ENCODE measurements at places on chromosomes 11 and 22.

DNA sequence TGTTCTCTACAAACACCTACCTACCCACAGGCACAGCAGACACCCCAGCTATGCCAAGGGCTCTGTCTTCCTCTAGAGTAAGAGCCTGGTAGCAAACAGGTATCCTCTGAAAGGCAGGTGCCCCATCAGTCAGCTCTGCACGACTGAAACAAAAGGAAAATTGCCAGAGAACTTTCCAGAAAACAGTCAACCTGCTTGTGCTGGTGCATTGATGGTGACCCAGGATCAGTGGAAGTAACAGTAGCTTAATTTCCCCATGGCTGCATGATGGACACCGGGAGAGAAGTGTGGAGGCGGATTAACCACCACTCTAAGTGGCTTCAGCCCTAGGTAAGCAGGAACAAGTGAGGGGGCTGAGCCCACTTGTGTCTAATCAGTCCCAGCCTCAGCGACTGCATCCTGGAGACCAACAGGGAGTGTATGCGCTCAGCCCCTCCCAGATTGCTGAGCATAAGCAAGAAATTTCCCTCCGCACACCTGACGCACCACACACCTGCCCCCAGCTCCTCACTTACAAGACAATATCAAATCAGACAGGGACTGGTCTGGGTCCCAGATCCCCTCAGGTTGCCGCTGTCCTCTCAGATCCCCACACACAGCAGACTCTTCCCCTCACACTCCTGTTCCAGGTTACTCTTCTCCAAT is 70.7 kb upstream of the IGLL5 start:
- no peak for DNase-seq

- no peak for DNase-seq
Measured at GRCh38 chr11:17452668-17453067, 24.0 kb downstream of the ABCC8 start.

GRCh38 chr22:25064894-25065560 is 112.5 kb downstream of the KIAA1671 start:
- DNase-seq: no peak

DNA sequence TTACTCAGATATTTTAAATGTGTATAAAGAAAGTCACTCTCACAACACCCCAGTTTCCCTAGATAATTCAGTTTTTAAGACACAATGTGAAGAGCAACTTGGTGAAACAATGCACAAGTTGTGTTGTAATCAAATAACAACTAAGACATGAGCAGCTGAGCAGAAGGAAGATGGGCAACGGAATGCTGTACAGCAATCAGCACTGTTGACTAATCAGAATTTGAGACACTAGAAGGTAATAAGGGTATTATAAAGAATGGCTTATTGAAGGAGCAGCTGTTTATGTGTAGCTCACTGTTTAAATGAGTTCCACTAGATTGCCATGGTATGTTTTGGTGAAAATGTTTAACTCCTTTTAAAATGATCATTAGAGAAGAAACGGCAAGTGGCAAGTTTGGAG is 60.1 kb downstream of the SOX6 start:
- no peak for DNase-seq

DNA sequence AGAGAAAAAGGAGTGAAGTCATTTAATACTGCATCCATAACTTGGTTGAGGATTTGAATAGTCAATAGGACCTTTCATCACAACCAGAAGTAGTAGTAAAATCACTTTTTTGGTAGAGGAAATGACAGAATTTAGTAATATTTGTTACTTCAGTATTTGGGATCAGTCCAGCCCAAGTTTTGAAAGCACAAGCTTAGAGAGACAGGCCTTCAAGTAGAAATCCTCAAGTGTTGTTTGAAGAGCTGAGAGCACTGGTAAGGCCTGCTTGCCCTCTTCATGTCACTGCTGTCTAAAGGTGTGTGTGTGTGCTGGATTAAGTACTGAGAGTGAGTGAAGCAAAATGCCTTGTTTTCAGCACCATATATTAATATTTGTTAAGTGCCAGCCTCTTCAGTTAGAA is 137.3 kb downstream of the WNT11 start:
- DNase-seq: no peak

- no peak for DNase-seq
Measured at GRCh38 chr11:72141066-72141465, 5.5 kb downstream of the FOLR3 start.

DNA sequence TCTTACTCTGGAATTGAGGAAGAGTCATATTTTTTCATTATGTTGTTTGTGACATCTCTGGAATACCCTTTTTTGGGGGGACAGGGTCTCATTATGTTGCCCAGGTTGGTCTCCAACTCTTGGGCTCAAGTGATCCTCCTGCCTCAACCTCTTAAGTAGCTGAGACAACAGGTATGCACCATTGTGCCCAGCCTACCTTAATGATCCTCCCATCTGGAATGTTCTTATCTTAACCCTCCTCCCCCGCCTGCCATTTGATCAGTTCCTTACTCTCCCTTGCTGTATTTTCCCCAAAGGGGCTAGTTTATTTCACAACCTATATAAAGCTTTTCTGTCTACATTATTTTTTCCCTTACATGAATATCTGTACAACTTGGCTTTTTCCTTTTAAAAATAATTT is 594.7 kb downstream of the METTL15 start:
- DNase-seq: no peak

Measured in activated CD8-positive, alpha-beta memory T cell treated with anti-CD3 and anti-CD28 coated beads for 1 hour (primary cell).